GM04503 (cell line): ENCODE measurements at places on chromosomes 7 and 10.
A peak's percentile ranks its signal among the peaks of the same experiment; 100 is the strongest.

- no peak for DNase-seq
Observed at GRCh38 chr10:112801748-112802147, 148.3 kb upstream of the TCF7L2 start.

DNA sequence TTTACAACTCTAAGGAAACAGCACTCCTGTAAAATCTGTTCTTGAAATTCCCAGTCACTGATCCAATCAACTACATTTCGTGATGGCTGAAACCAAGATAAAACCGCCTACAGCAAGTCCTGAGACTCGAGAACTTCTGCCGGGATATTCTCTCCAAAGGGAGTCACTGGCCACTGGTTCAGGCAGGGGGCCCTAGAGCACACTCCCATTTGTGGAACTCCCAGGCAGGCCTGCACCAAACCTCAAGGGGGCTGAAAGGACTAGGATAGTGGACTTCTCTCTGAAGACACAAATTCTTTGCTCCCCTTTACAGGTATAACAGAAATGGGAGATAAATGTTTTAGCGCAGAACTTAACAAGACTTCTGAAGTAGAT is 16.3 kb downstream of the CYTH3 start:
- no peak for DNase-seq

DNA sequence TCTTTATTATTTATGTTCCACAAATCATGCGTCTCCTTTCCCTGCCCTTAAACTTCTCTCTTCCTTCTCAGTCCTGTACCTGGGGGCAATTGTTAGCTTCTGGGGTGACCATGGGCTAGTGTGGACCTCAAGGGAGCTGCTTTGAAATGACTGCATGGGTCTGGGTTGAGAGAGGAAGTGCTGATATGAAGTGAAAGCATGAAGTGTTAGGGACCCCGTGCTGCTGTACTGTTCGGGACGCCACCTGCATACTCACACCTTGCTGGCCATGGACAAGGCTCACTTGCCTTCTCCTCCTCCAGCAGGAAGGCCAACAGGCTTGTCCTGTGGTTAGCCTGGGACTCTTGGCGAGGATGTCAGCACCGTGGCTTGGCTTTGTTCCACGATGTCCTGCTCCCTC is 56.7 kb downstream of the MTPN start:
- DNase-seq, result no peak

DNA sequence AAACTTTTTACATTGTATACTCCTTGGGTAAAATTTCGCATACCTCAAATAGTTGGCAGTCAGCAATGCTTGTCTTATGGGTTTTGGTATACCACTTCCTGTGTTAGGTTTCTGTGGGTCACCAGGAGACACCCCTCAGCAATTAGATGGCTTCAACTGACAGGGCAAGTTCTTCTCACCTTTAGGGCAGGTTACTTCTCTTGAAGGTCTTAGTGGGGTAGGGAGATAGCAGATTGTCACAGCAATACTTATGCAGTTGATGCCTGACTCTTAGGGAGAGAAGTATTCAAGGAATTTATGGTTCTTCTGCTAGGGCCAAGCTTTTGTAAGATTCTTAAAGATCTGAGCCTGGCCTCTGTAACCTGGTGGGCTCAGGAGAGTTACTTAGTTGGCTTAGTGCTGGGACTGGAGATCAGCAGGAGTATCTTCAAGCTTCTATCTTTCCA is 42.9 kb downstream of the MKLN1 start:
- DNase-seq, result no peak

GRCh38 chr10:21417172-21417712 is 108.2 kb downstream of the SKIDA1 start:
- DNase-seq, result no peak

DNA sequence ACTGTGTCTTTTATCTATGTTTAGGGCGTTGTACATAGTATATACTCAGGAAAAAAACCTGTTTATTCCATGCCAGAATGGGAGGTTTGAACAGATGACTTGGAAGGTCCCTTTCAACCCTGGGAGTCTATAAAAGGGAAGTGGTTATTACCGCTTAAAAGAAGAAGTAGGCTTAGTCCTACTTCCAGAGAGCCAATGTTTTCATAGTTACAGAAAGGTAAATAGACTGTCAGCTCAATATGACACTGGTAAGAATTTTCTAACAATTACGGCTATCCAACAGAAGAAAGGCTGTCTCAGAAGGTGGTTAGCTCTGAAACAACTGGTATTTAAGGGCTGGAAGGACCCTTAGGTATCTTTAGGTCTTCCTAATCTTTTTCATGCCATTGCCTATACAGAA is 1.1 kb upstream of the TFAM start:
- DNase-seq, result no peak

DNA sequence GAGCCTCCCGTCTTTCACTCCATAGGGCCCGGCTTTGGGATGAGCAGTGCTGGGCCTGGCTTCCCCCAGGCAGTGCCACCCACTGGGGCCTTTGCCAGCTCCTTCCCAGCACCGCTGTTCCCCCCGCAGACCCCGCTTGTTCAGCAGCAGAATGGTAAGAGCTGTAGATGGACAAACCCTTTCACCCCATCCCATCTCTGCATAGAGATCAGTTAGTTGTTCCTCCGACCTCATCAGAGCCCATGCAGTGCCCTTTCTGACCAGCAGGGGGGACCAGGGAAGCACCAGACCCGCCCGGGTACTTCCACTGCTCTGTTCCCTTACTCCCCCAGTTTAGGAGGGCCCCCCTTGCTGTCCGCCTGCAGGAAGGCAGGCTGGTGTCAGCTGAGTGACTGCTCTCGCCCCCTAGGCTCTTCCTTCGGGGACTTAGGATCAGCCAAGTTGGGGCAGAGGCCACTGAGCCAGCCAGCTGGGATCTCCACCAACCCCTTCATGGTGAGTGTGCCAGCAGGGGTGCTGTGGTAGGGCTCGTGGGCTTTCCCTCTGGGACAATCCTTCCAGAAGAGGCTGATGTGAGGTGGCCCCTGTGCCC is 9.8 kb downstream of the SAP25 start:
- no peak for DNase-seq

GRCh38 chr7:77335581-77335980 is 80.6 kb downstream of the GSAP start:
- DNase-seq, result no peak

- no peak for DNase-seq
Observed at GRCh38 chr7:44530990-44531389, 10.1 kb downstream of the NPC1L1 start.

DNA sequence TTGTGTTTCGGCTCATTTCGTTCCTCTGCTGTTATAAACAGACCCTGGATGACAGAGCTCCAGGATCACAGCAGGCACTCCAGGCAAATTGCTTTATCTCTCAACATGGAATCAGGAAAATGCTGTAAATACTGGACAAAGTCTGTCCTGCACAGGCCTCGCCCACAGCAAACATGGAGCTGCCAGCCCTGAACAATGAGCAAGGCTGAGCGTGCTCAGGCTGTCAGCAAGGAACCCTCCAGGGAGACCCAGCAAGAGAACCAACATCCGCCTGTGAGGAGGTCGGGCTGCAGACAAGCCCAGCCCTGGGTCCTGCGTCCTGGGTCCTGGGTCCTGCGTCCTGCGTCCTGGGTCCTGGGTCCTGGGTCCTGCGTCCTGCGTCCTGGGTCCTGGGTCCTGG is 180.8 kb downstream of the PTPRN2 start:
- DNase-seq, result no peak

GRCh38 chr7:496528-497295 is 22.9 kb downstream of the PDGFA start:
- no peak for DNase-seq

- DNase-seq, result no peak
Observed at GRCh38 chr7:80918399-80918798, 452 bp downstream of the SEMA3C start.

- DNase-seq, result peak; percentile 10
Observed at GRCh38 chr7:27155816-27156507, 513 bp downstream of the HOXA7 start.

DNA sequence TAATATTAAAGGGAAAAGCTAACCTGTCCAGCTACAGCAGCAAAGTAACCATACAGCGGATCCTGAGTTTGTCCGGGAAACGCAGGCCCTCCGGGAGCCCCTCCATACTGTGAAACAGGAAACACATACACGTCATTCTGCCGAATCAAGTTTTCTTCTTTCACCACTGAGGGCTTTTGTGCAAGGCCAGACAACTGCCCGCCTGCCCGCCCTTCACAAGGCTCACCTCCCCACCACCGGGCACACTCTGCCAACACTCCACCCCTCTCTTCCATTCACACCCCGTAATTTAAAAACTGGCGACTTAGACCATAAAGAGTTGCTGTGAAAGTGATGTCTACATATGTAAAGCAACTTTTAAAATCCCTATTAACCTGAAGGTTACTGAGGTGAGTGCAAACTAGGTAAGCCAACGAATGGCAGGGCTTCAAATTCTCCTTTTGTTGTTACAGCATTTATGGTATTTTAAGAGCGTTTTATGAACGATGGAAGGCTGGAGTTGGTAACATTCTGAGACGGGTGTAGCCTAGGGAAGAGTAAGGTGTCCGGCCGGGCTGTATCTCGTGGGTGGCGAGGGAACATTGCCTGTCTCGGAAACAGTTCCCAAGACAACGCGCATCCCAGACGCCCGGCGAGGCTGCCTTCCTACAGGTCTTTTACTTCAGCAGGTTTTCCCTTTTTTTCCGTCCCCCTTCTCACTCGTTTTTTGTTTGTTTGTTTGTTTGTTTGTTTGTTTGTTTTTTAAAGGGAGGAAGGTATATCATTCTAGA is 817 bp downstream of the SRI start:
- no peak for DNase-seq

GRCh38 chr7:158728911-158729645 is 24.5 kb upstream of the NCAPG2 start:
- DNase-seq, result no peak

DNA sequence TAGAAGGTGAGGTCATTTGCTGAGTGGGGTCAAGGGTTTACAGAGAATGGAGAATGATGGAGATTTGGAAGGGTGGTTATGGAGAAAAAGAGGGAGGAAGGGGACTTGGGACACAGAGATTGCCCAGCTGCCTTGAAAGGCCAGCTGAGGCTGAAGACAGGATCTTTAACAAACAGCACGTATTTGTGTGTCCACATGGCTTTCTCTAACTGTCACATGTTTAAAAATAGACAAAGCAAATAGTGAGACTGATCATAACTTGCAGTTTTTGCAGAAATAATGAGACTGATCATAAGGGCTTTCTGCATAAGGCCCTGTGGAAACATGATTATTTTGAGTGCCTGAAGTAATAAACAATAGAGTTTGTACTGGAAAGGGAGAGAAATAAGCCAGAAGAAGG is 212.7 kb downstream of the HDAC9 start:
- DNase-seq, result no peak

GRCh38 chr10:71547876-71548846 is 151.4 kb downstream of the CDH23 start:
- no peak for DNase-seq

DNA sequence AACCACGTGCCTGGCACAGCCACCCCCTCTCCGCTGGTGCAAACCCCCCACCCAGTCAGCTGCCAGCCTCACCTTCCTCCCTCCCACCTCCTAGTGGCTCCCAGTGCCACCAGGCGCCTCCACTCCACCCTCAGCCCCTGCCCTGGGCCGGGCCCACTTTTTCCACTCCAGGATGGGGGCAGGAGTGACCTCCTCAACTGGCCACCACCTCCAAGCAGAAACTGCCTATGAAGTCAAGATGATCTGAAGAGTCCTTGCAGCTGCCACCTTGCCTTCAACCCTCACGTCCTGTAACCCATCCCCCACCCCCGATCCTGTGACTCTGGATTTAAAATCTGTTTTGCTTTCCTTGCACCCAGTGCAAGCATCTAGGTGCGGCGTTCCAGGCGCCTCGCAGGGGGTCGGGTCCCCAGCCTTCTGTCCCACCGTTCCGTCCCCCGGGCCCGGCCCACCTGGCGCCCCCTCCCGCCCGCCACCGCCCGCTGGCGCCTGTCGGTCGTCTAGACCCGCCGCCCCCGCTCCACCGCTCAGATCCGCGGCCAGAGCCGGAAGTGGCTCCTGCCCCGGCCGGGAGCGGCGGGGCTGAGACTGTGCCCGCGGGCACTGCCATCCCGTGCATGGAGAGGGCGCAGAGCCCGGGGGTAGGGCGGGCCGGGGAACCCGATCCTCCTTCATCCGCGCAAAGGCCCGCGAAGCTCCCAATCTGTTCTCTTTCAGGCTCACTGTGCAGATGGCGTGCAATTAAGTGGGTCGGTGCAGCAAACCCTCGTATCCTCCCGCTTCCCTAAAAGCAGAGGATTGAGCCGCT is 51.2 kb upstream of the GTF2I start:
- DNase-seq, result no peak

DNA sequence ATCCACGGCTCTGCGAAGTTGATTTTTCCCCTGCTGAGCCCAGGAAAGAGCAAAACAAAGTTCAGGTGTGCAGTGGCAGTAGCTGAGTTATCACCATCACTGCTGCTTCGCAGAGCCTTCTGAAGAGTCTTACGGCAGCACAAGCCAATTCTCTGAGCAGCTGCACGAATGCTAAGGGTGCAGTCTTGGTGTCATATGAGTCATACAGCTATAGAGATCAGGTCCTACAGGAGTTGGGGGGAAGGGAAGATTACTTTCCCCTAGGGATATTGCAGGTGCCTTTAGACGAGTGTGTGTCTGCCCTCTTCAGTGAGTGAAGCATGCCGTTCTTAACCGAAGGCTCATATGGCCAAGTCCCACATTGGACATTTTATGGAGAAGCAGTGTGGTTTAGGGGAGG is 227.8 kb downstream of the CELF2 start:
- DNase-seq, result no peak

- peak; percentile 94 for DNase-seq
Observed at GRCh38 chr10:119113751-119114732, 10.1 kb downstream of the DENND10 start.

DNA sequence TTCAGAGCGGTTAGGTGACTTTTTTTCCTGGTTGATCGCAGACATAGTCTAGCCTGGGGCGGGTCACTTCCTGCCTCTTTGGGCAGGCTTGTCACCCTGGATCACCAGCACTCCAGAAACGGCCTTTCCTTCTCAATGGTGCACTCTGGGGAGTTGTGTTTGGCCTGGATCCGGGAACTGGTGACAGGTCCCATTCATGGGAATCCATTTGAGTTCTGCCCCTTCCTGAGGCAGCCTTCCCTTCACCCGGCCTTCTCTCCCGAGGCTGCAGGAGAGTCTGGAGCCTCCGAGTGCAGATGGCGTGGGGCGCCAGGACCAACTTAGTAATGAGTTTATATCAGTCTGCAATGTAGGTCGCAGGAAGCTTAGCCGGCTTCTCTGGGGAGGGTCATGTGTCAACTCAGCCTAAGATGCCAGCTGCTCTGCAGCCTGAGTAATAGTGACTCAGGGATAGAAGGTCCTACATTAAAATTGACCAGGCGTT is 54.2 kb downstream of the TACR2 start:
- DNase-seq, result no peak

- DNase-seq, result no peak
Observed at GRCh38 chr7:73974948-73975926, 52.7 kb upstream of the ELN start.
